Stimulated activated CD4-positive, alpha-beta T cell treated with anti-CD3 and anti-CD28 coated beads, Interleukin-1b, Interleukin-23, amount 100 ng/mL, for 1 hour (primary cell): ENCODE measurements at places on chromosomes 2 and 18.

DNA sequence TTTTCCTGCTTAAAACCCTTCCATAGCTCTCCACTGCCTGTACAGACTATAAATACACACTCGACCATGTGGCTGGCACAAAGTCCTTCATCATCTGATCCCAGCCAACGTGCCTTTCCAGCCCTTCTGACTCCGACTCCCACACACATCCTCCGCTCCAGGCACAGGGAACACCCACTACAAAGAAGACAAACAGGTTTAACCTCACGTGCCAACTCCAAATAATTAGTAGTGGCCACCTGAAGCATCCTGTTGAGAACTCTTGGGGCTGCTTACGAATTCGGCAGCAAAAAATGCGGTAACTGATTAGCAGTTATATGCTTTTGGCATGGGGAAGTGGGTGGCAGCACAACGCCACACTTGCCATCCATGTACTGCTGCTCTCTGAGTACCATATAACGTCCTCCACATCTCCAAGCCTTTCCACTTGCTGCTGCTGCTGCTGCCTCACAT, 12.1 kb downstream of the SPIRE1 start:
- DNase-seq, result no peak

- DNase-seq, result no peak
Observed at GRCh38 chr2:50051374-50051773, 897.1 kb upstream of the FSHR start.

- DNase-seq, result no peak
Observed at GRCh38 chr2:216404010-216404618, 8.2 kb upstream of the SMARCAL1 start.

DNA sequence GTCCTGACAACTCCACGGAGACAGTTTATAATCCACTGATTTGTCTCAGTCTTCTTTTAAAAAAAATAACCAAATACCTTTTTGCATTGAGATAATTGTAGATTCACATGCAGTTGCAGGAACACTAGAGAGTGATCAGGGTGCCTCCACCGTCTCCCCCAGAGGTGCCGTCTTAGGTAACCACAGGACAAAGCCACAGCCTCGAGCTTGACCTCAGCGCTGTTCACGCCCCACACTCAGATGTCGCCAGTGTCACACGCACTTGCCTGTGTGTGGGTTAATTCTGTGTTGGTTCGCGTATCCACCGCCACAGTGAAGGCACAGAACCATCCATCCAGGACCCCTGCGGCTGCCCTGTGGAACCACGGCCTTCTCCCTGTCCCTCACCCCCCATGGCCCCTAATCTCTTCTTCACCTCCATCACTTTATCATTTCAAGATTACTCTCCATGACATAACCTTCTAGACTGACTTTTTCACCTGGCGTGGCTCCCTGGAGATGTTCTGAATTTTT, 295.0 kb upstream of the HDAC4 start:
- no peak for DNase-seq

DNA sequence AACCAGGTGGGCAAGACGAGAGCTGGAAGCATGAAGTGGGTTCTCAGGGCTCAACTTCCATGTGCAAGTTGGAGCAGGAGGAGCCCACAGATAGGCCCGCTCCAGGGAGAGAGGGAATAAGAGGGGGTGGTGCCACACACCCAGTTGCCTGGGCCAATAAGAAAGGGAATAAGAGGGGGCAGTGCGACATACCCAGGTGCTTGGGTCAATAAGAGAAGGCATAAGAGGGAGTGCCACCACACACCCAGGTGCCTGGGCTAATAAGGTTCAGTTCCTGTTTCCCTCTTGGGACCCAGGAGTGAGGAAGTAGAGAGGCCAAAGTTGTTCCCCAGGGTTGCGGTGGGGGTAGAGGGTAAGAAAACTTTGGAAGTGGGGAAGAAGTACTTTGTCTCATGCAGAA, 127.5 kb downstream of the LAMA3 start:
- no peak for DNase-seq

DNA sequence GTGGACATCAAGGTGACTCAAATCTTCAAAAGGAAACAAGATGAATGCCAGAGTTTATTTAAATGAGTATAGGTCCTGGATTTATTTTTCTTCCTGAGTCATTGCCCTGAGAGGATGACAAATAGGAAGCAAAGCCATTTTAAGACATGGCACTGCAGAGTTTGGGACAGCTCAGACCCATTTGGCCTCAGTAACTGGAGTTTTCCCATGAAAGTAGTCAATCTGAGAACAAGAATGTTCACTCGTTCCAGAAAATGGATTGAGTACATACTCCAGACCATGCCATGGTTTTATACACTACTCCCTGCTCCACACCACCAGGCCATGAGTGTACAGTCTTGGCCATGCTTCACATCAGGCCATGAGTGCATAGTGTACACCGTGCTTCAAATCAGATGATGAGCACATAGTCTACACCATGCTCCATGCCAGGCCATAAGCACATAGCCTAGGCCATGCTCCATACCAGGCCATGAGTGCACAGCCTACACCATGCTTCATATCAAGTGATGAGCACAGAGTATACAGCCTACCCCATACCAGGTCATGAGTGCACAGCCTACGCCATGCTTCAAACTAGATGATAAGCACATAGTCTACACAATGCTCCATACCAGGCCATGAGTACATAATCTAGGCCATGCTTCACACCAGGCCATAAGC, 202.4 kb downstream of the FBXO15 start:
- no peak for DNase-seq
